KG1 (cell line): ENCODE measurements at places on chromosomes 2 and 18.

GRCh38 chr2:174383796-174384195 is 11.7 kb upstream of the SCRN3 start:
- no peak for DNase-seq

DNA sequence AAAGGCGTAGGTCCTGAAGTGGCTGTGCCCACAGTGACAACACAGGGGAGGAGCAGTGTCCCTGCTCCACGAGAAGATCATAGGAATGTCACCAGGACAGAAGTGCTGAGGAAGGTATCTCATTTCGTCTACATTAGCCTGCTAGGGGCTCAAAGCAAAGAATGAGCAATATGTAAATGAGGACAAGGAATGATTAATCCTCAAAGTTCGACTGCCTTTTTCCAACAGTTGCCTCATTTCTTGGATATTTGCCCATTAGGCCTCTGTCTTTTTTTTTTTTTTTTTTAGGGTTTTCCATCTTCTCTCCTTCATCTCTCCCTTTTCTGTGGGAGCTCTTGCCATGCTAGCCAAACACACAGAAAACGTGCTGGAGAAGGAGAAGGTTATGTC is 105.2 kb upstream of the ARHGAP28 start:
- no peak for DNase-seq

DNA sequence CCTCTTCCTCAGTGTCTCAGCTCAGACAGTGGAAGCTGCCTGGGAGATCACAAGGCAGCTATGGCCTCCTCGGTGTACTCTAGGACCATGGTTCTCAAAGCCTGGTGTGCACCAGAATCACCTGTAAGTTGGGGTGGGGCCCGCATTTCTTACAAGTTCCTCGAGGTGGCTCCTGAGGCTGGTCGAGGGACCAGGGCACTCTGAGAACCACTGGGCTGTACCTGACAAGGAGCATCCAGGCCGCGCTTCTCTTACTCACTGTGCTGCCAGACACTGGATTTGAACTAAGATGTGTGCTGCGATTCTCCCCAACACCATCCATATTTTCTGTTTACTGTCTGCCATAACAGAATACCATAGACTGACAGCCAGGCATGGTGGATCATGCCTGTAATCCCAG is 59.5 kb downstream of the DIPK1C start:
- DNase-seq = no peak

- DNase-seq = no peak
These were observed 230.7 kb downstream of the TMX3 start for GRCh38 chr18:68484241-68484640.

DNA sequence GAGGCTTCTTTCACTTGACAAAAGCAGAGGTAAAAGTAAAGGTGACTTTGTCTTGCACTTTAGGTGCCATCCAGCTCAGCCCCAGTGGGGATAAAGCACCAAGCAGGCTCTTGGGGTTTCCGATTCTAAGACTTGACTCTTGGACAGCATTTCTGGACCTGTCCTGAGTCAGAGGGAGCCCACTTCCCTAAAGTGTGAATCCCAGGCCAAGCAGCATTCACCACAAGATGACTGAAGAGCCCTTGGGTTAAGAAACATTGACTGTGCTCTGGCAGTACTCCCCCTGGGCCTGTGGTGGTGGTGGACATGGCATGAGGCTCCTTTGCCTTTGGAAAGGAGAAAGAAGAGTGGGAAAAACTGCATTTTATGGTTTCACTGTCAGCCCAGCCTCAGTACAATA is 638.0 kb upstream of the VRK2 start:
- no peak for DNase-seq

- no peak for DNase-seq
These were observed 11.7 kb upstream of the GPC1 start for GRCh38 chr2:240423788-240424191.
